A549 treated with CORT108297 at 1 μM for 4 hours (cell line): ENCODE measurements at places on chromosomes 12 and 14. TPM values are rescaled to one million over a fixed set of nuclear protein-coding genes. Genes with fewer than 3 reads are reported as not detected.

Gene GPR68
- 0.03 to 0.17 TPM (median 0.08 TPM) in 5 replicates for total RNA-seq

Gene PACS2
- 20.5 to 31.2 TPM (median 28.6 TPM) in 5 replicates for total RNA-seq

Gene TOMM20L
- total RNA-seq = not detected in 5 replicates

Gene PPP1R1A
- total RNA-seq = 0.07 to 0.18 TPM (median 0.09 TPM) in 5 replicates

Gene PTGER2
- 1.6 to 2.5 TPM (median 1.8 TPM) in 5 replicates for total RNA-seq

Gene NANOG
- not detected in 5 replicates for total RNA-seq

Gene APOLD1
- 0.30 to 0.54 TPM (median 0.34 TPM) in 5 replicates for total RNA-seq

Gene CRIP2
- total RNA-seq = 94.2 to 194 TPM (median 175 TPM) in 5 replicates

Gene KCNH3
- total RNA-seq = 1.8 to 2.9 TPM (median 2.8 TPM) in 5 replicates

Gene TDG
- total RNA-seq = 24.5 to 29.8 TPM (median 26.7 TPM) in 5 replicates

Gene GLI1
- total RNA-seq = 7.4 to 12.6 TPM (median 10.1 TPM) in 5 replicates

Gene AICDA
- total RNA-seq = 0.05 to 0.13 TPM (median 0.11 TPM) in 4 of 5 replicates, not detected in the other

Gene IL31
- total RNA-seq = not detected in 5 replicates

Gene TAS2R13
- total RNA-seq = not detected in 5 replicates

Gene OR10A7
- total RNA-seq = not detected in 5 replicates

Gene MGST1
- total RNA-seq = 733 to 839 TPM (median 804 TPM) in 5 replicates

Gene DPY19L2
- total RNA-seq = 1.8 to 2.2 TPM (median 2.1 TPM) in 5 replicates
